Left renal cortex interstitium (tissue), 4 donors: ENCODE measurements at places on chromosomes 3 and 15.
A peak's percentile ranks its signal among the peaks of the same experiment; 100 is the strongest.

DNA sequence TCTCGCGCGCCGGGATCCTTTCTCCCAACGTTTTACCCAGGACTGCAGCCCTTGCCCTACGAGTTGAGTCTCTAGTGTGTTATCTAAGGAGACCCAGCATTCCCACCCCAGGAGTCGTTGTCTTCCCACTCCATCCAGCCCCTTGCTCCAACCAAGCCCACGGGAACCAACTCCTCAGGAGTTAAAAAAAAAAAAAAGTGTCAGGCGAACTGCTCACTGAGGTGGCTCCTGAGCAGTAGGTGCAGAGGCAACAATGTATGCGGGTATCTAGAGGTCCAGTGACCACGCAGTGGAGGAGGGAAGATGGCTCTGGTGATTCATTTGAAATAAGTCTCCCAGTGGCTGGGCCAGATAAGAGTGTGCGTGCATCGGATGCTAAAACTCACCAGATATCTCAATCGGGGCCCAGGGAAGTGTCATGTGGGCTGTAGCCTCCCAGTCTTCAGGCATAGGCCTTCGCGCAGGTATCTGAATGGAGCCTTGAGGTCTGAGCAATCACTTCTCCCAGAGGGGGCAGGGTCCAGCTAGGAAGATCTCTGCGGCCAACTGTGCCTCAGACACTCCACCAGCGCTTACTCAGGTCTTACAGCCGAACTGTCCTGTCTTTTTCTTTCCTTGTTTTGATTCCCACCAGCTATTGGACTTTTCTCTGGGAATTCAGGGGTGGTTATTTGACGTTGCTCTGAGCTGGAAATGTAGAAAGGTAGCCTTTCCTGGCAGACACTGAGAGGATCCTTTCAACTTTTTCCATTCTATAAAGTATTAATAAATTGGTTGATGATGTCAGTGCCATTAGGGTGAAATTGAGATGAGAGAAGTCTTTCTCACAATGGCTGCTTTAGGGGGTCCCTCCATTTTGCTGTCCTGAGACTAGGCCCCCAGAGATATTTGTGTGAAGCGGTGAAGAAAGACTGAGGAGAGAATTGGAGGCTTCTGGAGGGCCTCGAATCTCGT, 21.0 kb downstream of the ZIC4 start:
- DNase-seq, result no peak

- no peak for DNase-seq
Observed at GRCh38 chr3:64422192-64422591, 196.9 kb upstream of the PRICKLE2 start.

DNA sequence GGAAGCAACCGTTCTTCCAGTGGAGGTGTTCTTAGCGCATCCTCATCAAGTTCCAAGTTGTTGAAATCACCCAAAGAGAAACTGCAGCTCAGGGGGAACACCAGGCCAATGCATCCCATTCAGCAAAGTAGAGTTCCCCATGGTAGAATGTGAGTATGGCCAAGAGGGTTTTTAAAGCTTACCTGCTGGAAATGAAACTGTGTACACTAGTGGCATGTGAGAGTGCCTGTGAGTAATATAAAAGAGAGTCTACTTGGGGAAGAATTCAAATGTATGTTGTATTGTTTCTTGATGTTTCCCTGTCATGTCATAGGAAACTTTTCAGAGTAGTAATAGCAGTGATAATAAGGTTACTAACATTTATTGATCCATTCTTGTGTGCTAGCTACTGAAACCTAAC, 43.3 kb downstream of the PSMD6 start:
- DNase-seq, result no peak

- no peak for DNase-seq
Observed at GRCh38 chr3:122660297-122660974, 20.2 kb upstream of the PARP14 start.

GRCh38 chr3:108099679-108100428, 9.0 kb upstream of the CD47 start:
- no peak for DNase-seq

GRCh38 chr3:192010490-192010889, 549.5 kb downstream of the PYDC2 start:
- DNase-seq, result no peak

- no peak for DNase-seq
Observed at GRCh38 chr3:64625381-64625780, 62.4 kb downstream of the ADAMTS9 start.

DNA sequence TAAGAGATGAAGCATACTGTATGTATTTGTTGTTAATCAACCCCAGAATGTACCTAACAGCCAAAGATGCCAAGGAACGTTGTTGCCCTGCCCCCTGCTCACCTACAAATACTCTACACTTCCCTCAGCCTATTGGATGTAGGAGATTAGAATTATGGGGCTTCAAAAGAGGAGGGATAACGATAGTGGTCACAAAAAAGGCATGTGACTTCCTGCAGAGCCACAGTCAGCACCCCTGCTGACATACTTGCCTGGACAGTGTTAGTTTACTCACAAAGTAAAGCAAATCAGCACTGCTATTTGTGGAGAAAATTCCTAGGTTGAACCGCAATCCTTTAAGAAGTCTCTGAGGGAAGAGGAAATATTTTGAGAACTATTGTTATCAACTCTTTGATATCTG, 37.9 kb downstream of the PARP15 start:
- no peak for DNase-seq

DNA sequence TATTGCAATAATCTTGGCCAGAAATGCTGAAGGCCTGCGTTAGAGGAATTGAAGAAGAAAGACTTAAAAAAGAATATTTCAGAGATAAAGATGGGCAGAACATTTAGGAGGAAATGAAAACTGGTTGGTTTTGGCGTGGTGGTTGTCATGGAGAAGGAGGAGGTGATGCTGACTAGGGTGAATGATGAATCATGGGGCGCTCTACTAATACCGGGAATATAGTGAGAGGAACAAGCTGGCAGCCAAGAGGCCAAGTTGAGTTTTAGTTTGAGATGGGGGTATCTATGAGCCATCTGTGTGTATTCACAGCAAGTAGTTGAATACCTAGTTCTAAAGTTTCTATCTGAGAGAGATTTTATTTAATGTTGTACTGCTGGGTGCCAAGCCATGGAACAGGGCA, 6.8 kb upstream of the GAP43 start:
- DNase-seq, result no peak

- DNase-seq, result no peak
Observed at GRCh38 chr3:43883729-43884396, 193.1 kb downstream of the ABHD5 start.

DNA sequence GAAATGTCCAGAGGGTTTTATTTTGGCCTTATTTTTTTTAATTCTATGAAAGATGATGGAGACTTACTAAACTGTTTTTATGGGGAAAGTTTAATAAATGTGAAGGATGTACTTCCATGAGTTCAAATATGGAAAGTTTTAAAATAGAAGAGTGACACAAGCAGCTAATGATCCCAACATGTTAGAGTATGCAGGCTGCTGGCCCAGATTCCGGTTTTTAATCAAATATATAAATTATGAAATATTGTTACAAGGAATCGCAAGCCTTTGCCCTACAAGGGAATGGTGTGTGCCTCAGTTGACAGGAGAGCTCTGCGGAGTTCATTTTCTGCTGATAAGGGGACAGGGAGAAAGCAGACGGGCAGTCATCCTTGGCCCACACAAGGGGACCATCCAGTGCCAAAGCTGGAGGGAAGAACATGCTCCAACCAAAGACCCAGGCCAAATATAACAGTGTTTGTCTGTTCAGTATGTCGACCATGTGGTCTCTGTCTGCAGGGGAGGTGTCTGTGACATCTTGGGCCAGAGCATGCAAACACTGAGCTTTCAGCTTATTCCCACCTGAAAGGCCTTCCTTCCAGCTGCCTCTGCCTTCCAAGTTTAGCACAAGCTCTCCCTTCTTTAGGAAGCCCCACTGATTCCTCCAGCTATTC, 69.8 kb downstream of the SSUH2 start:
- no peak for DNase-seq

- no peak for DNase-seq
Observed at GRCh38 chr15:64037116-64037515, 9.2 kb downstream of the DAPK2 start.

DNA sequence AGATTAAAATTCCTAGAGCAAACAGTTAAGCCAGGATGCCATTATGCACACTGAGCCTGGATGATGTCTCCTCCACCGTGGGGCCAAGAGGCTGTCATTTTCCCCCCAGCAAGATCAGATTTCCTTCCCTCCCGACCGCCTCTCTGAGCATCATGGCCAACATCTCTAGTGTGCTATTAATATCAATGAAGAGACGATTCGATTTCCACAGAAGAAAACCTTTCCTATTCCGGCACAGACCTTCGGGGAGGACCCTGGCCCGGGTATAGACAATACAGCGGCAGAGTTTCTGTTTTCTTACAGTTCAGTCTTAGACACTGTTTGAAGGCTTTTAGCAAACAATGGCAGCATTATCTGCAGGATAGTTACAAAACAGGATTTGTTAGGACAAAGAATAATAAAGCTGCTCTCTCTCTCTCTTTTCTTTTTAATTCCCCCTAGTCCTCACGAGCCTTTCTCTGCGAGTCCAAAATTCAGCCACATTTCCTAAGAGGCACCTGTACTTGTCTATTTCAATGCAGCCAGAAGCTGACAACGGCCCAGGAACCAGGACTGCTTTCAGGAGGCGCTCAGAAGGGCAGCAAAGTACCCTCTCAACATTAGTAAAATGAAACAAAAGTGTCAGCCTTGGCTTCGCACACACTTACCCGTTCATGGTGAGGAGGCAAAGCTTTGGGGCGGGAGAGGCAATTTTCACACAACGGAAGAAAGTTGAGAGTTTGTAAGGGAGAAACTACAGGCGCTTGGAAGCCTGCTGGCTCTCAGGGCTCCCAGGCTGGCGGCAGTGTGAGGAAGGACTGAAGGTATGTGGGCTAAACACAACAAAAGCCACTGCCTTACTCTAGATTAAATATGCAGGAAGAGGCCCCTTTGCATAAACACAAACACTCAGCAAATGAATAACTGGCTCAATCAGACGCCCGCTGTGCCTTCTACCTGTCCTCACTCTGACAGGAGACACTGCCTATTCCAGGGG, 278.0 kb downstream of the FOXP1 start:
- peak; percentile 41 for DNase-seq

GRCh38 chr15:96042734-96043224, 287.7 kb upstream of the NR2F2 start:
- no peak for DNase-seq

DNA sequence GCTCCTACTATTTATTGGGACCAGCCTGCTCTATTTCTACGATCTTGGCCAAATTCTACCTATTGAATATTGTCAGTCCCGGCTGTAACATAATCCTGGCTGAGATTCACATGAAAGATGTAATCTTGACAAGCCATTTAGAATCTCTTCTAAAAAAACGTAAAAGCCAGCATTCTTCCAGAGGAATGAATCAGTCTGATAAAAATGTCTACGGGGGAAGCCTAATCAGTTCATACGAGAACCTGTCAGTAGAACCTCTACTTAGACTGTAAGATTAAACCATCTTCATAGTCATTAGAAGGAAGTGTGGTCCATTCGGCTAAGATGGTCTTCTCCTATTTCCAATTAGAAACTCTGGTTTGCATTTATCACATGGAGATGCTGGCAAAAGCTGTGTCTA, 147.2 kb upstream of the WNT5A start:
- no peak for DNase-seq

- no peak for DNase-seq
Observed at GRCh38 chr15:90173372-90173771, 27.8 kb upstream of the SEMA4B start.

DNA sequence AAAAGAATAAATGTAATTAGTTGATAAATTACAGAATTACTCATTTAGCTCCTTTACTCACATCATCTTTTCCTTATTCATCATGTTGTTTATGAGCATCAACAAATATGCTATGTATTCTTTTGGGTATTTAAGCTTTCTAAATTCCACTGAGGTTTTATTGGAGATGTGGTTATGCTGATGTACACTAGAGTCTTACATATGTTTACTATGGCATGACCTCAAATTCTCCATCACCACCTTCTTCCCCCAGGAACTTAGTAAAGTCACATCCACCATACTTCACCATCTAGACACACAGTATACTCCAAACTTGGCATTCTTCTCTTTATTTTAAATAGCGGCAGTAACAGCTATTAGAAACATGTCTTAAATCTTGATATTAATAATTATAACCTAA, 74.1 kb upstream of the MELTF start:
- DNase-seq, result no peak

DNA sequence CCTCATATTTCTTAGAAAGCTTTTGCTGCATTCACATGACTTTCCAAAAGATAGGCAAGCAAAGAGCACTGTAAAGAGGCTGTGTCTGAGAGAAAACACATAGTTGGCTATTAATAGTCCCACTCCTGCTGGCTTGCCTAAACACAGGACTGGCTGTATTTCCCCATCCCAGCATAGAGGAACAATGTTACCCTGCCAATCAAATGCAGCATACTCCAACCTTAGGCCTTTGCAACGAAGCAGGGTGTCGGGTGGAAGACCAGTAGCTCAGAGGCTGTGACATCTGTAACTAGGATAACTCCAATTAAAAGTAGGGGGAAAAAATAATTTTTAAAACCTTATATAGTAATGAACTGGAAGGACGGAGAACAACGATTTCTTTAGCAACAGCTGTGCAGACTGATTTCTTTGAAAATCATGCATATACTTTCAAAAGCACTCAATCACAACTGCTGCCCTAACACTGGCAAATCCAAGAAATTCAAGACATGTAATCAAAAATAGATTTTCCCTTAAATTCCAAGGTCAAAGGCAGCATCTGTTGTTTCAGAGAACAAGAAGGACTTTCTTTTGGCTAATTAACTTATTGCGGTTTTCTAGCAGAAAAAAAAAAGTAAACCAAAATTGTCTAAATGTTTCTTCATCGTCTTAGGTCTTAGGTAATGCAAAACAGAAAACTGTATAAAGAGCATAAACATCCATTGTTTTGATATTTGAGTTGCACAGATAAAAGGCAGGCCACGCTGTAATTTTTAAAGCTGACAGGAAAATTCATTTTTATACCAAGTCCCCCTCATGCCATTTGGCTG, 139.3 kb downstream of the TNIK start:
- no peak for DNase-seq

- no peak for DNase-seq
Observed at GRCh38 chr3:161598639-161599038, 102.0 kb downstream of the OTOL1 start.

DNA sequence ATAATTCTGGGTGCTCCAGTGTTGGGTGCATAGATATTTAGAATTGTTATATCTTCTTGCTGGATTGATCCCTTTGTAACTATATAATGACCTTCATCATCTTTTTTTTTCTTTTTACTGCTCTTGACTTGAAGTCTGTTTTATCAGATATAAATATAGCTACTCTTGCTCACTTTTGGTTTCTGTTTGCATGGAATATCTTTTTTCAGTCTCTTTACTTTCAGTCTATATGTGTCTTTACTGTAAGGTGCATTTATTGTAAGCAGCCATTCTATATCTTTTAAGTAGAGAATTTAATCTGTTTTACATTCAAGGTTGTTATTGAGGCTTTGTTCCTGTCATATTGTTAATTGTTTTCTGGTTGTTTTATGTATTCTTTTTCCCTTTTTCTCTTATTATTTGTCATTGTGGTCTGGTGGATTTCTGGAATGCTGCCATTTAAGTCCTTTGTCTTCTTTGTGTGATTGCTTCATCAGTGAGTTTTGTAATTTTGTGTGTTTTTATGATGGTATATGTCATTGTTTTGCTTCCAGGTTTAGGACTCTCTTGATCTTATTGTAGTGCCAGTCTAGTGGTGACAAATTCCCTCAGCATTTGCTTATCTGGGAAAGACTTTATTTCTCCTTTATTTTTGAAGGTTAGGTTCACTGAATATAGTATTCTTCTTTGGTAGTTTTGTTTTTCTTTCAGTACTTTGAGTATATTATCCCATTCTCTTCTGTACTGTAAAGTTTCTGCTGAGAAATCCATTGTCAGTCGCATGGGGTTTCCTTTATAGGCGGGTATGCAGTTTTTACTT, 8.3 kb upstream of the PRR23C start:
- no peak for DNase-seq

- no peak for DNase-seq
Observed at GRCh38 chr3:122608916-122609315, 31.5 kb downstream of the PARP15 start.
